Activated naive CD4-positive, alpha-beta T cell treated with anti-CD3 and anti-CD28 coated beads, Interleukin-2, amount 10 ng/mL, durations not matched to agents 7 days and 5 days (primary cell): ENCODE measurements at places on chromosomes 12 and 14.

GRCh38 chr14:92952481-92953298, 29.7 kb downstream of the CHGA start:
- no peak for DNase-seq

GRCh38 chr12:6923851-6924250, 3.9 kb upstream of the ATN1 start:
- DNase-seq = no peak

DNA sequence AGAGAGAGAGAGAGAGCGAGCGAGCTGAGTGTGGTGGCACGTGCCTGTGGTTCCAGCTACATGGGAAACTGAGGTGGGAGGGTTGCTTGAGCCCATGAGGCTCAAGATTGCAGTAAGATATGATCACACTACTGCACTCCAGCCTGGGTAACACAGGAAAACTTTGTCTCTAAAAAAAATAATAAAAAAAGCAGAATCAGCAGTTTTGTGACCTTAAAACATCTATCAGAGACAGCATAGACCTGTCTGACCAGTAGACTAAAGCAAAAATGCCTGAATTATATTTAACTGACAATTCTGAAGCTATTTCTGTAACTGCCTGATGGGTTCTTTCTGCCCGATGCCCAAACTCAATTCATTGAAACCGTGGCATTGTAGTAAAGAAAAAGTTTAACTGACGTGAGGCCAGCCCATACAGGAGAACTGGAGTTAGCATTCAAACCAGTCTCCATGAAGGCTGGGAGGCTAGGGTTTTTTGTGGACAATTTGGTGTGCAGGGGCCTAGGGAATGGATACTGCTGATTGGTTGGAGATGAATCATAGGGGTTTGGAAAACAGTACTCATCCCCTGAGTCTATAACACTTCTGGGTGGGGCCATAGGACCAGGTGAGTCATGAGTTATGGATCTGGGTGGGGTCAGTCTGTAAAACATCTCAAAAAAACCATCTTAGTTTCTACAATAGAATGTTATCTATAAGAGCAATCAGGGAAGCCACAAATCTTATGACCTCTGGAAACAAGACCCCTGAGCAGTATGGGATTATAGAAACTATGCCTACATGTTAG, 8.0 kb upstream of the RASSF8 start:
- DNase-seq = no peak

GRCh38 chr14:49875640-49876198, 17.2 kb upstream of the ARF6 start:
- DNase-seq = no peak

DNA sequence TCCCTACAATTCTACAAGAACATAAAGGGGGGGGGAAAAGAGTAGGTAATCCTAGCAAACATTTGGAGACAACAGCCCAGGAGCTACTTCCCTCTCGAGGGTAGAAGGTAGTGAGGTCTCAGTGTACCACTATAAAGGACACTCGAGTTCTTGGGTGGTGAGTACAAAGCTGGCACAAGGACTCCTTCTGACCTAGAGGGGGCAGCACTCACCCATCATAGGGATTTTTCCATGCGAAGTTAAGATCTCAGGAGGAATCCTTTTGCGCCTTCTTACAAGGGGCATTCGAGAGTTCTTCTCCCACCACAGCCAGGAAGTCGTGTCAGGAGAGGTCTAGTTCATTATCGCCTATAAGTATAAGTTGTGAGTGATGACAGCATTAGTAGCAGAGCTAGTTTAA, 200.2 kb upstream of the RBM19 start:
- no peak for DNase-seq

DNA sequence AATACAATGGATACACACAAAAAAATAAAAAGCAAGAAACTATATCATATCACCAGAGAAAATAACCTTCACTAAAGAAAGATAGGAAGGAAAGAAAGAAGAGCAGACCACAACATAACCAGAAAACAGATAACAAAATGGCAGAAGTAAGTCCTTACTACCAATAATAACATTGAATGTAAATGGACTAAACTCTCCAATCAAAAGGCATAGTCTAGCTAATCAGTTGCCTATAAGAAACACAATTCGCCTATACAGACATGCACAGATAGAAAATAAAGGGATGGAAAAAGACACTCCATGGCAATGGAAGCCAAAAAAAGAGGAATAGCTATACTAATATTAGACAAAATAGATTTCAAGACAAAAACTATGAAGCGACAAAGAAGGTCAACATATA, 8.9 kb upstream of the TAS2R30 start:
- no peak for DNase-seq

- no peak for DNase-seq
Measured at GRCh38 chr14:51680031-51680430, 28.3 kb downstream of the FRMD6 start.

DNA sequence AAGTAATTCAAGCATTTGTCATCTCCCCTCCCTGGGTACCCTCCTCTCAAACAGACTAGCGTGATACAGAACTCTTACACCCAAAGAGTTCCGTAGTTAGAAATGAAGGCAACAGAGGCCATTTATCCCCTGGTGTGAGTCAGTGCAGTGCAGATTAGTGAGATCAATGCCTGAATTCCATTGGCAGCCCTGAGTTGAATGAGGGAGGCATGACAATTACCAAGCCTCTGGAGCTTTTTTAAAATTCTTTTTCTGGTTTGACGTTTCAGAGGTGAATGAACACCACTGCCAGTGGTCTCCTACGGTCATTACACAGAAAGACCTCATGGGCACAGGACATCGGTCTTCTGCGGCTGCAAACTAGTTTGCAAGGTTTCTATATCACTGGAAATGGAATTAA, 94.4 kb downstream of the PRIMA1 start:
- no peak for DNase-seq

- no peak for DNase-seq
Measured at GRCh38 chr14:32298346-32298745, 30.8 kb upstream of the AKAP6 start.
